ENCODE measurements at places on chromosomes 7 and 10.

GRCh38 chr7:22399091-22399490 lies 42.1 kb upstream of the RAPGEF5 start:
- no peak for DNase-seq

DNA sequence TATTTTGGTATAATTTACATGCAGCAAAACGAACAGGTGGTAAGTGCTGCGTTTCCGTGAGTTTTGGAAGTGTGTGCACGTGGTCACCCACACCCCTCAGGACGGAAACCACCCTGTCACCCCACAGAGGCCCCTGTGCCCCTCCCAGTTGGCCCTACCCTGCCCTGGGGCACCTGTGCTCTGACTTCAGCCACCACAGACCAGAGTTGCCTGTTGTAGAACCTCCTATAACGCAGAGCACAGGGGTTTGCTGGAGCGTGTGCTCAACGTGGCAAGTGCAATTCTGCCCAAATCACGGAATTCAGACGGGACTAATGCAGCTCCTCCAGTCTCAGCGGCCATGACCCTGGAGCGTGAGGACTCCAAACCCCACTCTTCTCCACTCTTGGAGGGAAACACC lies 9.6 kb upstream of the CFAP46 start:
- DNase-seq, result no peak

- DNase-seq, result no peak
These were observed 349.4 kb downstream of the EXOC4 start for GRCh38 chr7:133602291-133602690.

DNA sequence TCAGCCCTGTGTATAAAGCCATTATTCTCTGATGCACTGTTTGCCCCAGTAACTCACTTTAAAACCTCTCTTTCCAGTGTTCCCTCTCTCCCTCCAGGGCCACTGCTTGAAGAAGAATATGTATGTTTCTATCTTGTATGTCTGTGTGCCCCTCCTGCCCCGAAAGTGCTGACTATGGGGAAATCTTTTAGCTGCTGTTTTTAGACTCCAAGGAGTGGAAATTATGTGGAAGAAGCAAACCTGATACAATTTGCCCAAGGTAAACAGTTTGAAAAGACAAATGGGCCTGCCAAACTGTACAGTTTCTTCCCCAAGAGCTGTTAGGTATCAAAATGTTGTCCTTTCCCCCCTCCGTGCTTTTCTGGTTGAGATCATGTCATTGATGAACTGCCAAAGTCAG lies 3.4 kb downstream of the ADRA2A start:
- peak; percentile 14 for DNase-seq

GRCh38 chr7:99473315-99473596 lies 566 bp downstream of the ZNF789 start:
- DNase-seq, result peak; percentile 83

GRCh38 chr7:150453181-150453580 lies 2.8 kb downstream of the GIMAP8 start:
- no peak for DNase-seq

GRCh38 chr10:109974504-109975191 lies 33.1 kb upstream of the ADD3 start:
- no peak for DNase-seq

DNA sequence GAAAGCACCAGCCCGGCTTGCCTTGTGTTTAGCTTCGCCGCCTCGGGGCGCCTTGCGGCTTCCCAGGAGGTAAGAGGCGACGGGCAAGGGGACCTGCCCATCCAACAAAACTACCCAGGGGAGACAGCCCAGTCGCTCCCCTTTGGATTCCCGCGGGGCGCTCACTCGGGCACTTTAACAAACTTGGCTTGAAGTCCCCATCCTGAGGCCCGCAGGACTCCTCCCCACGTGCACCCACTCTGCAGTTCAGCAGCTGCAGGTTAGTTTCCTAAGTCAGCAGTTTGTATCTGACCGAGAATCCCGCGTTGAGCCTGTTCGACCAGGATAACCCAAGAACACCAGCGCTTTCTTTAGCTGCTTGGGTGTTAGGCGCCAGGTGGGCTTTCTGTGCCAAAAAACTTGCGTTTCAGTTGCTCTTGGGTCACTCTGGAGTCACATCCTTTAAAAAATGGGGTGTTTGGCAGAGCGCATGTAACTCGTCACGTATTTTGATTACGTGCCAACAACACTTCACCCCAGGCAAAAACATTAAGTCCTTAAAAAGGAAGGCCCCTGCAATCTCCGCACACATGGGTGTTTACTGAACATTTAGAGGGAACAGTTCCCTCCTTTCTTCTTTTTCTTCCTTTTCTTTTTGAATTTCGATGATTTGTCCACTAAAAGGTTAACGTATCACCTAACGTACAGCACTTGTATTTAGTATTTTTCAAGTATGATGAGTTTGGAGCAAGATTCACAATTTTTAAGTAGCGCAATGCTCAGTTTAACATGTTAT lies 876 bp downstream of the DNAH11 start:
- DNase-seq, result no peak

GRCh38 chr10:24962995-24963394 lies 10.6 kb upstream of the PRTFDC1 start:
- no peak for DNase-seq

DNA sequence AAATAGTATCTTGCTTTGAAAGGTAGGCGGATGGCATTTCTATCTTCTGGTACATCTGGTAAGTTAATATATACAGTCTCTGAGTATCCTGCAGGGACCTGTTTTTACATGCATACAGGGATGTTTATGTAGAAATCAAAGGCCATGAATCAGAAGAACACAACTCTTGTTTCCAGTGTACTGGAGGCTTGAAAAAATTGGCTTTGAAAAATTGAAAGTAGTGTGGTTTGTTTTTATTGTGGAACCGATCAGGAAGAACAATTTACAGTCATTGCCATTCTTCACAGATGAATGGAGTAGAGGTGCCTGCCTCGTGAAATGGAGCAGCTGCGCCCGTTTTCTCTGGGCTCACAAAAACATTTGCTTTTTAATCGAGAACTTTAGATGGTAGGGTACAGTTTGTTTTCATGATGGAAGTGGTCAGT lies 54.0 kb upstream of the RPA3 start:
- DNase-seq, result no peak

- DNase-seq, result peak; percentile 51
These were observed 879 bp downstream of the NUDT5 start for GRCh38 chr10:12194752-12195271.

DNA sequence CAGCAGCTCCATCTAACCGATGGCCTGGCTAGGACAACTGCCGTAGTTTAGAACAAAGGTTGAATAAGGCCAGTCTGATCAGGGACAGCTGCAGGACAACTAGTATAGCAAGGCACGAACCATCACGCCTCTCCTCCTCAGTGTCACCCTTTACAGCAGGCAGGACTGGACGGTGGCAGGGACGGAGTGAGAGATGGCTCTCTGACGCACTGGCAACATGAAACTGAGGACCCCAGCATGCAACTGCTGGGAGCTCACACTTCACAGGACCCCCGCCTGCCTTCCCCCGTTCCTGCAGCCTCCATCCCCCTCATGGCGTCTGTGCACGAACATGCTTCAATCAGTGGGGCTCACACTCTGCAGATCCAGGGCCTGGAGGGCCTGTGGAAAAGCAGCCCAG lies 53.7 kb downstream of the ZRANB1 start:
- DNase-seq, result peak; percentile 50

DNA sequence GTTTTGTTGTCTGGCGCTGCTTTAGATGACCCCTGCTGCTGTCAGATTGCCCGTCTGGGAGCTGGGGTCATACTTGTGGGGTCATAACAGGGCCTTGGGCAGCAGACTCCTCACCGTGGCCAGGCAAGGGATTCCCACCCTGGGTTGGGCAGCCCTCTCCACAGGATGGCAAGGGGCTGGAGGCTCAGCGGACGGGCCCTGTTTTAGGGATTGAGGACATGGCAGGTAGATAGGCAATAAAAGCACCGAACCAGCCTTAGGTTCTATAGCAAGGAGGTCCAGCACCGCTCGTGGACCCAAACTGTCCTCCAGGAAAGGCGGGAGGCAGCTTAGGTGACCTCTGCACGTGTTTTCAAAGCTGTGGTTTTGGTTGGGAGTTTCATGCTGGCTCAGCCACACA lies 60.0 kb downstream of the GRK5 start:
- no peak for DNase-seq

DNA sequence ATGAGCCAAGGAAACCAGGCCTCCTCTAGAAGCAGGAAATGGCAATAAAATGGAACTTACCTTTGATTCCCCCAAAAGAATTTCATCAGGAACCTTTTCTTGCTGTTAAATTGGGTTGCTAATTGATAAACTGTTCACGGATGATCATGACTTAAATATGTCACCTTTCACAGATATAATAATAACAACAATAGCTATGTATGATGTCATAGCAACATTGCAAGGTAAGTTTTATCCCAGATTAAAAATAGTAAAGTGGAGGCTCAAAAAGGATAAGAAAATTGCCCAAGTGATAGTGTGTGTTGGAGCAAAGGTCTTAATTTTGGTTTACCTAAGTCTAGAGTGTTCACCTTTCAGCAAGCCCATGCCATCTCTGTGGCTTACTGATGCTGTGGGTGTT lies 357.6 kb upstream of the CELF2 start:
- DNase-seq, result no peak

DNA sequence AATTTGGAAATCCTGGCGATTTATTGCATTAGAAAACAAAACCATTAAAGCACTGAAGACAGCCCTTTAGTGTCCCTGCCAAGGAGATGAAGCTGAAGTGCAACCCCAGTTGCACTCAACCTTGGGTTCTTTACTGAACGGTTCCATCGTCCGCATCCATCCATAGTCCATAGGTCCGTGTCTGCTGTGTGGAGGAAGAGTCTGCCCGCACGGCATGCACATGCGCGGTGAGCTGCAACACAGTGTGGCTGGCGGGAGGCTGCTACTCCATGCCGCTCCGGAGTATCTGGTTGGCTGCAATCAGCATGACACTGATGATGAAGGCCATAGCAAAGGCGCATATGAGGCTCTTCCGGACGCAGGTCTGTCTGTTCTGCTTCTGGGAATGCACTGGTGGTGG lies 624.6 kb downstream of the CALN1 start:
- DNase-seq, result no peak

GRCh38 chr10:22427101-22427500 lies 81.8 kb downstream of the SPAG6 start:
- peak; percentile 25 for DNase-seq

- DNase-seq, result no peak
These were observed 86.3 kb downstream of the PRKCQ start for GRCh38 chr10:6493521-6494441.

GRCh38 chr10:123945325-123945920 lies 53.8 kb upstream of the CPXM2 start:
- no peak for DNase-seq

GRCh38 chr10:405648-406047 lies 270.4 kb downstream of the ZMYND11 start:
- no peak for DNase-seq

- DNase-seq, result no peak
These were observed 58.0 kb downstream of the ABLIM1 start for GRCh38 chr10:114600057-114600456.

DNA sequence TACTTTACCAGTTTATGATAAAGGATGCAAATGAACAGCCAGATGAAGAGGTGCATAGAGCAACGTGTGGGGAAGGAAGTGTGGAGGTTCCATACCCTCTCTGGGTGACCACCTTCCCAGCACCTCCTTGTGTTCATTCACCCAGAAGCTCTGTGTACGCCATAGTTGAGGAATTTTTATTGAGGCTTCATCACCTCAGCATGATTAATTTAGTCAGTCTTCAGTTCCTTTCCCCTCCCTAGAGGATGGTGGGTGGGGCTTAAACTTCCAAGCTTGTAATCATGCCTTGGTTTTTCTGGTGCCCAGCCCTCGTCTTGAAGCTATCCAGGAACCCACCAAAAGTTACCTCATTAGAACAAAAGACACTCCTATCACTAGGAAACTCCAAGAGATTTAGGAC lies 162.7 kb downstream of the PLCE1 start:
- no peak for DNase-seq

GRCh38 chr10:70461397-70462348 lies 16.9 kb upstream of the PALD1 start:
- peak; percentile 91 for DNase-seq

GRCh38 chr10:15395935-15396334 lies 24.8 kb upstream of the FAM171A1 start:
- no peak for DNase-seq

DNA sequence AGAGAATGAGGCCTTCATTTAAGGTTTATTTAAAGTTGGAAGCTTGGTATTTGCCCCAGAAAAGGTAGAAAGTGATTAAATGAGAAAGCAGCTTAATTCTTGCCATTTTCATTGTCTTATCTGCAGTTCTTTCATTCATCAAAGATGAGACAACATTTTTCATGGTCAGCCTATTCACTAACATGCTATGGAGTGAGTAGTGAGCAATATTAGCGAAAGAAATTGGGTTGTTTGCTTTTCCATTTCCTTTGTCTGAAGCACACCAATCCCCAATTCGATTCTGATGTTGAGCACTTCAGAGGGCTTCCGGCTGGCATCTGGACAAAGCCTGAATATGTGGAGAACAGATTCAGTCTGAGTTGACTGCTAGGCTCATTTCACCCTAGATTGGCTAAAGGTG lies 317.2 kb downstream of the BBS9 start:
- DNase-seq, result no peak

DNA sequence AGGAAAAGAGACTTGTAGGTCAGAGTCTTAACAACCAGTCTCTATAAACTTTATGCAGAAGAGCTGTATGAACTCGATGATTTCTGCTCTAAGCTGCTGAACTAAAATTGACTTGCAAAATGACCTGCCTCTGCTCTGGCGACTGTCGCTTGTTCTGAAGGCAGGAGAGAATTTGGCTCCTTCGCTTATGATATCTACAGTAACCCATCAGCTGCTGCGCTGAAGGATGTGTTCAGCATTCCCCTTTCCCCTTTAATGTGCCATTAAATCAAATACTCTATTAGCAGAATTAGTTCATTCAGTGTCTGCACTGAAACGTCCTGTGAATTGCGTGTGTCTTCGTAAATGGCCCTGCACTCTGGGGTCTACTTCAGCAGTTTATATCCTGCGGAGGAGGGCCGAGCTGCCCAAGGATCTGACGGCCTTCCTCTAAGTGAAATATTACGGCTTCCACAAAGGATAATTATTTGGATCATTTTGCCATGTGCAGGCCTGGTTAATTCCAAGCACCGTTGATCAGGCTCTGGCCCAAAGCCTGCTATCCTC lies 254.9 kb downstream of the SNX10 start:
- no peak for DNase-seq

- no peak for DNase-seq
These were observed 585.0 kb upstream of the MBL2 start for GRCh38 chr10:53357587-53357986.

DNA sequence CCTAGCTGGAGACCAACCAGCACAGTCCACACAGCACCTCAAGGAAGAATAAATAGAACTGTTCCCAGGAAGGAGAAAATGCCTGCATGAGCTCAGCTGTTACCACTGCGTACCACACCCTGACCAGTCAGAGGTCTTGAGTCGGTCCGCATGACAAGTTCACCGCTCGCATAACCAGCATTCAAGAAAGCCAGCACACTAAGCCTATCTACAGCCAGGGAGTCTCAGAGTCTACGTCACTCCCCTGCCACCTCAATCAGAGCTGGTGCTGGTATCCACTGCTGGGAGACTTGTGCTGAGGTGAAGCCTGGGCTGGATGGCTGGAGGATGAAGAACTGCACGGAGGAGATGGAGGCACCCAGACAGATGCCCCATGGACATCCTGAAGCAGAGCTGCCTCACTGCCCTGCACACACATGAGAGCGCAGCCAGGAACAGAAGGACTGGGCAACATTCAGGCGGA lies 19.6 kb downstream of the AKR1C1 start:
- no peak for DNase-seq

Data from H7 (cell line).